CD8-positive, alpha-beta T cell (primary cell): ENCODE measurements at places on chromosomes 5 and 9.

DNA sequence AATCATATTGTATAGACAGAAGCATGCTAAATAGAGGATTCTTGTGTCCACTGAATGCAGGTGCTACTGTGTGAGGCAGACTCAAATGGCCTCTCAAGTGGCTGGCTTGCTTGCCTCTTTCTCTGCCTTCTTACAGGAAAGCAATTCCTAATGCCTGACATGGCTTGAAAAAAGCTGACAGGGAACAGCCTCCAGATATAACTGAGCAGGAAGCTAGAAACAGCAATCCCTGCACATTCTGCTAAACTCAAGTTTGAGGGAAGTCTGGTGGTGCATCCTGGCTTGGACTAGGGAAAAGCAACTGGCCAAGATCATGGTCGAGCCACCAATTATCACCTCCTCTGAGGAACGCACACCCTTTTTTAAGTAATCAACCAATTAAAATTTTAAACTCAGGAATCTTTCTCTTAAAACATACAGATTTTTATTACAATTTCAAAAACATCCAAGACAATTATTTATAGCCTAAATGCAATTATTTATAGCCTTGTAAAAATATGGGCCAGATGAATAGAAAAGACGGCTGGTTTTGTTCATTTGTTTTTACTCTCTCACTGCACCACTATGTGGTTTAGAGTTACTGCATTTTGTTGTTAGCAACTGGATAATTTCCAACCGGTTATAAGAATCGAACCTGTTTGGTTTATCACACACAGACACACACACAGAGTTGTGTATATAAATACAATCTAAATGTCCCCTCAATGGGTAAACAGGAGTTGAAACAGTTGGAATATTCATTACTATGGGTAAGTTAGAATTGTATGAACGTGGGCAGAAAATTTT is 290.9 kb upstream of the ANKRD55 start:
- no peak for DNase-seq

GRCh38 chr5:120228262-120229031 is 235.7 kb upstream of the PRR16 start:
- DNase-seq: no peak

DNA sequence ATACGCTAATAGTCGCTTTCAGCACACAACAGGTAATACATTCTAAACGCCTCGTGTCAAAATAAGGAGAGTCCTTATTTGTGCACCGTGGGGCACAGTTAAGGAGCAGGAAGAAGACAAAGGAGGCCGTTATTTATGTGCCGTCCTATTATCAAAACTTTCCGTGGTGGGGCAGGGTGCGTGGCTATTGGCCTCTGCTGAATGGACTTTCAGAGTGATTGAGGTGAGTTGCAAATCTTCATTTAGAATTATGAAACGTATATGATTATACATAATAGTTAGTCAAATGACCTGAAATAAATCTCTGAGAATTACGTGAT is 833 bp downstream of the C5orf24 start:
- no peak for DNase-seq

- no peak for DNase-seq
These were observed 64.9 kb downstream of the C6 start for GRCh38 chr5:41148448-41148847.

- DNase-seq: no peak
These were observed 378.8 kb upstream of the TLE4 start for GRCh38 chr9:79193001-79193400.

DNA sequence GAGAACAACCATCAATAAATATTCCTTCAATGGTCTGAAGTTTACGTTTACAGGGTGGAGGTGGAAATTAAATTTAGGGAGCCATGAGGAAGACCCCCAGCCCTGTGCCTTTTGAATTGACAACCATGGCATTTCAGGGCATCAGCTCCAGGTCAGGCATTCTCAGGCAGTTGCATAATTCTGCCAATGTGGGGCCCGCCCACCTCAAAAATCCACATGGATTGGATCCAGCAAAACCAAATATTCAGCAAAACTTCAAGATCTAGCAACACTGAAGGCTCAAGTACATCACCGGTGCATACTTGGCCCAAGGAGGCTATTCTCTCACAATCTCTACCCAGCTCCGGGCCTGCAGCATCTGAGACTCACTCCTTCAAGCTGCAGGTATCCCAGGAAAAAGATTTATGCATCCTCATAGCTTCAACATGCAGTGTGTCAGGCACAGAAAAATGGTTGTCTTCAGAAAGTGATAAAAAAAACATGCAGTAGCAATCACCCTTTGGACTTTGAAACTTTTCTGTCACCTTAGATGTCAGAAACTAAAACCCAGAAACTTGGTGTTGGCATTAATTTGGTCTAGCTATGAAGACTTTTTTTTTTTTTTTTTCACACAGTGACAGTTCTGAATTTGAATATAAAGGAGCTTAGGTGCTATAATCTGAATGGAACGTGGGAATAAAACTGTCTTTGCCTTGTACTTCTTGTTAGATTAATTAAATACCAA is 21.4 kb upstream of the ANXA2R start:
- DNase-seq: no peak

DNA sequence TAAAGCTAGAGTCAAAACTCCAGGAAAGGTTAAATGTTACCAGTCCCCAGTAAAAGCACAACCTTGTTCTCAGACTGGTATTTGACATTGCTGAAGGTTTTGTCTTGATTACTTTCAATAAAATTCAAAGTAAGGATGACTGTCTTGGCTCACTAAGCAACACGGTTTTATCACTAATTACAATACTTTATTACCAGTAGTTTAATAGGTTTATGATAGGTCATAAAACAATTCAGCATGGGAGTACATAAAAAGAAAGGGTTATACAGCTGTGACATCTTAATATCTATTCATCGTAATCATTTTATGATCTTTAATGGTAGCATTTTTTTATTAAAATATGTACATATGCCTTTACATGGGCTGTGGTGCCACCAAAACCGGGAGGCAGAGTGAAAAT is 370.7 kb upstream of the IRX2 start:
- no peak for DNase-seq

- no peak for DNase-seq
These were observed 117.8 kb downstream of the ERCC6L2 start for GRCh38 chr9:95993337-95993736.

- DNase-seq: no peak
These were observed 323.9 kb downstream of the ADGRV1 start for GRCh38 chr5:90882448-90882847.

GRCh38 chr5:270340-270739 is 1.1 kb upstream of the PDCD6 start:
- peak; percentile 27 for DNase-seq

DNA sequence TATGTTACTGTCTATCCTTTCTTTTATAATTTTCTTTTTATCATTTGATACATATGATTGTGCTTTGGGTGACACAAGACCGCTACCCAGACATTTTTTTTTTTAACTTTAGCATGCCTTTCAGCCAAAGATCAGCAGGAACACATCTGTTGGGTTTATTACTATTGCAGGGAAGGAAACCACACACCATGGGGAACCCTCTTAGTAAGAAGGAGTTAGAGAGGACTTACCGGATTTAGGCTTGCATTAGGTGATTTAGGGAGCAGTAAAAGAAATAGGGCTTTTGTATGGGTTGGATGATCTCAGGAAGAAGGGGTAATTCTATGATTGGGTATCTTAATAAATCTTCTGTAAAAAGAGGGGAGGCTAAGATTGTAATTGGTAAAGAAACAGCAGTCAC is 138.2 kb downstream of the SNX18 start:
- DNase-seq: no peak

- peak; percentile 43 for DNase-seq
These were observed 4.6 kb downstream of the CSF1R start for GRCh38 chr5:150081541-150082283.

GRCh38 chr9:35914301-35914807 is 5.1 kb downstream of the SPAAR start:
- no peak for DNase-seq

- no peak for DNase-seq
These were observed 1.2 kb downstream of the CORO2A start for GRCh38 chr9:98191181-98191608.

DNA sequence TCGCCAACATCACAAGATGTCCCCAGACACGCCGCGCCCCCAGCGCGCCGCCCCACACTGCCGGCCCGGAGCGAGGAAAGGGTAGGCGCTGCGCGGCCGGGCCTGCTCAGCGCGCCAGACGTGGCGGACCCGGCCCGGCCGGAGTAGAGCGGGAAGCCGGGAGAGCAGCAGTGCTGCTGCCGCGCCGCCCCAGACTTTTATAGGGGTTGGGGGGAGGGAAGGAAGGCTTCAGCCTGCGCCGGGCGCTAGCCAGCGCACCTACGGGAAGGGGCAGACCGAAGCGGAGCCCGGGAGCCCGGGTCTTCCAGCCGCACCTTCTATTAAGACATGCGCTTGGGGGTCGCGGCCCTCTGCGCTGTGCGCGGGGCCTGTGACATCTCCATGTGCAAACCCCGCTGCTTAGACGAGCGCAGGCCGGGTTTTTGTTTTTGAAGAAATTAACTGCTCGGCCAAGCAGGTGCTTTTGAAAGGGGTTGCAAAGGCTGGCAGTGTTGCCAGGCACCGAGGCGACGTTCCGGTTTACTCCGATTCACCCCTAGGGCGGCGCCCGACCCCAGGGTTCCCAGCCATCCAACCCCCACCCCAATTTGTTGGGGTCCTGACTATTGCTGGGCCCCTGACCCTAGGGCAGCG is 353 bp upstream of the PAX5 start:
- DNase-seq: no peak

GRCh38 chr9:70488793-70489105 is 74.3 kb upstream of the KLF9 start:
- DNase-seq: no peak

GRCh38 chr9:18014556-18014955 is 435.7 kb downstream of the SH3GL2 start:
- DNase-seq: no peak

GRCh38 chr5:140220032-140220697 is 45.2 kb downstream of the CYSTM1 start:
- no peak for DNase-seq

DNA sequence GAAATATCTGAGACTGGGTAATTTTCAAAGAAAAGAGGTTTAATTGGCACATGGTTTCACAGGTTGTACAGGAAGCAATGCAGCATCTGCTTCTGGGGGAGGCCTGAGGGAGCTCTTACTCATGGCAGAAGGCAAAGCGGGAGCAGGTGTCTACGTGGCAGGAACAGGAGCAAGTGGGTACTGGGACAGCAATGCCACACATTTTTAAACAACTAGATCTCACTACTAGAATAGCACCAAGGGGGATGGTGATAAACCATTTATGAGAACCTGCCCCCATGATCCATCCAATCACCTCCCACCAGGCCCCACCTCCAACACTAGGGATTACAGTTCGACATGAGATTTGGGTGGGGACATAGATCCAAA is 47.6 kb upstream of the HOMER1 start:
- DNase-seq: no peak

GRCh38 chr5:16617274-16617968 is 624 bp upstream of the RETREG1 start:
- peak; percentile 36 for DNase-seq

GRCh38 chr9:90504486-90504885 is 138.1 kb downstream of the DIRAS2 start:
- DNase-seq: no peak

- peak; percentile 17 for DNase-seq
These were observed 104.6 kb upstream of the LRRTM2 start for GRCh38 chr5:138979684-138980280.

GRCh38 chr5:60584304-60584703 is 115.7 kb downstream of the DEPDC1B start:
- no peak for DNase-seq

GRCh38 chr9:33120620-33121019 is 44.1 kb upstream of the SMU1 start:
- DNase-seq: no peak

GRCh38 chr9:76592974-76593347 is 134.0 kb downstream of the GCNT1 start:
- no peak for DNase-seq
